ENCODE measurements at places on chromosomes 16 and 17. TPM values are rescaled to one million over a fixed set of nuclear protein-coding genes. Genes with fewer than 3 reads are reported as not detected.
A peak's percentile ranks its signal among the peaks of the same experiment; 100 is the strongest.

The GPRC5C gene
- polyA plus RNA-seq, result 16.2 TPM

The ULK2 gene
- 19.0 TPM for polyA plus RNA-seq

- DNase-seq, result peak; percentile 70
Observed at GRCh38 chr17:27239046-27239445, 54.9 kb upstream of the WSB1 start.

DNA sequence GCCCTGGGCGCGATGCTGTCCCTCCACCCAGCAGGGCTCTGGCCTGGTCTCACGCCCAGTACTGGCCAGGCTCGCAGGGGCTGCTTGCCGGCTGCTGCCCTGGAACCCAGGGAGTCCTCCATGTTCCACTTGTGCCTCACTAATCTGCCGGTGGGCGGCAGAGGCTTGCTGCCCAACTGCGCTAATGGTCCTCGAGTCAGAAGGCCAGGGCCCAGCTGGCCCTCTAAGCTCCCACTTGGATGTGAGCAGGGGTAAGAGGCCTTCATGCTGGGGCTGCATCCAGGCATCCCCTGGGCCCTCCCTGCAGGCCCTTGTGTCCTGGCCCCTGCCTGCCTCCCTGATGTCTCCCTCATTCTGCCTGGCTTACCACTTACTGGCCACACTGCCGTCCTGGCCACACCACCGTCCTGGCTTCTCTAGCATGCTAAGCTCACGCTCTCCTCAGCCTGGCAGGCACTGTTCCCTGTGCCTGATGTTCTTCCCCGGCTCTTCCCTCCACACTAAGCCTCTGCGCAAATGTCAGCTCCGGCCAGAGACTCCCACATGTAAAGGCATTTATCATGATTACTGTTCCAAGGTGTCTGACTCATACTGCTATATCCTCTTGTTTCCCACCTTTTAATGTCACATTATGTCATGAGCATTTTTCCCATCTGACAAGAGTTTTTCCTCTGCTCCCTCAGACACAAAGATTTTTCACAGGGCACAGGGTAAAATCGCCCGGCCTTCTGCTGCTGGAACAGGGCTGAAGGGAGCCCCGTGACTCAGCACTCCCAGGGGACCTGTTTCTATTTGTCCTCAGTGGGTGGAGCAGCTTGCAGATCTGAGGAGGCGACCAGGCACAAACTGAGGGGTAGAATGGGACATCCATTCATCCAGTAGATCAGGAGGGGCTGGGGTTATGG, 15.9 kb downstream of the B9D1 start:
- peak; percentile 93 for DNase-seq

DNA sequence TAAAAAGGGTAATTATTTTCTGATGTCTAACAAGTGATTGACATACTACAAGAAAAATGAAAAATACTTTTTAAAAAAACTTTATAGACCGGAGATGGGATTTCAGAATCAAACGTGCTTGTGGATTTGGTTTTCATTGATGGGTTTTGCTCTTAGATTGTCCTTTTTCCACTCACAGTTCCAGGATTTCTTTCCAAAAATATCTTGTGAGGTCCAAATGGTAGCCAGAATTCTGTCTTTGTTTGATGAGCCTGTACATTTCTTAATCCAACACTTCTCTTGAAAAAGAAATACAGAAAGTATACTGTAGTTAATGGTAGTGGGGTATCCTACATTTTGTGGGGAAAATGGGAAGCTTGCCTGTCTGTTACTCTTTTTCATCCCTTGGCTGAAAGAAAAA, 329.3 kb downstream of the KCNJ2 start:
- peak; percentile 59 for DNase-seq

GRCh38 chr16:2485811-2486507, 11.0 kb downstream of the TBC1D24 start:
- DNase-seq, result no peak

DNA sequence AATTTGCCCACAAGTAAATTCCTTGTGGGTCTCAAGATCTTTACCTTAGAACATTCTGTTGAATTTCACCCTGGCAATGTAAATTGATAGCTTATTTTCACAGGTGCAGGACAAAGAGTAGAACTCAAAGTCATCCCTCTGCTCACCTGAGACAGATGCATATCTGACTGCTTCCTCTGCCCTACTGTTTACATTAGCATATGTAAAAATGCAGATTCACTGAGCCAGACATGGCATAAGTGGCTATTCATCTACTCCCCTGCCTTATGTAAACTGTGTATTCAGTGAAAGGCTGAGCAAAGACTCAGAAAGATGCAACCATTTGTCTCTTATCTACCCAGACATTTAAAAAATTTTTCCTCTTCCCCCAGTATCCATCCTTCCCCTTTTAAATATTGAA, 22.3 kb upstream of the MILR1 start:
- DNase-seq, result no peak

- no peak for DNase-seq
Observed at GRCh38 chr17:42399121-42399520, 10.9 kb upstream of the STAT3 start.

DNA sequence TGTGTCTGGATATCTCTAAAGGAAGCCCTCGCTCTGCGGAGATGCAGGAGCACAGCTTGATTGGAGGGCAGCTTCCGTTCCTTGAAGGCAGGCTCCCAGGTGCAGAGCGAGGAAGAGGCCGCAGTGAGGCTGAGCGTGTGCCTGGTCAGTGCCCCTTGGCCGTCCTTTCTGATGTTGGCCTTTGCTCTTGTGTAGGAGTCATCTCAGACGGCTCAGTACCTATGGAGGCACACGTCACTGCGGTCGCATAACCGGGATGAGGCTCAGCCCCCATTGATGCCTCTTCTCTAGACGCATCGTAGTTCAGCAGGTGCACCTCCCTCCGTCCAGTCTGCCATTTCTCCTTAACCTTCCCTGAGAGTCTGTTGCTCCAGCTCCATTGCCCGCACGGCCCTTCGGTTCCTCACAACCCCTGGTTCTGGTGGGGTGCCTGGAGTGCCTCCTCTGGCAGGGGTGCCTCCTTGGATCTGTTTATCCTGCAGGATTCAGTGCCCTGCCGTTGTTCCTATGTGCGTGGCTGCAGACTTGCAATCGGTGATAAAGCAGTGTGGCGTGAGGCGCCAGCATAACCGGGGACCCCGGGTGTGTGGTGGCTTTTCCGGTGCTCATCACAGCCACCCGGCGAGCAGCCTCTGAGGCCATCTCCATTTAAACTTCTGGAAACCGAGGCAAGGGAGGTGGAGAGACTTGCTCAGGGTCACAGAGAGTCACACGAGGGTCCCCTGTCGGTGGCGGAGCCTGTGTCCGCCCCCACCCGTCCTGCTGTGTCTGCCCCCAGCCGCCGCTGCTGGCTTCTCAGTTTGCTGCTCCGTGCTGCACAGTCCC, 188.8 kb upstream of the CHMP6 start:
- DNase-seq, result no peak

DNA sequence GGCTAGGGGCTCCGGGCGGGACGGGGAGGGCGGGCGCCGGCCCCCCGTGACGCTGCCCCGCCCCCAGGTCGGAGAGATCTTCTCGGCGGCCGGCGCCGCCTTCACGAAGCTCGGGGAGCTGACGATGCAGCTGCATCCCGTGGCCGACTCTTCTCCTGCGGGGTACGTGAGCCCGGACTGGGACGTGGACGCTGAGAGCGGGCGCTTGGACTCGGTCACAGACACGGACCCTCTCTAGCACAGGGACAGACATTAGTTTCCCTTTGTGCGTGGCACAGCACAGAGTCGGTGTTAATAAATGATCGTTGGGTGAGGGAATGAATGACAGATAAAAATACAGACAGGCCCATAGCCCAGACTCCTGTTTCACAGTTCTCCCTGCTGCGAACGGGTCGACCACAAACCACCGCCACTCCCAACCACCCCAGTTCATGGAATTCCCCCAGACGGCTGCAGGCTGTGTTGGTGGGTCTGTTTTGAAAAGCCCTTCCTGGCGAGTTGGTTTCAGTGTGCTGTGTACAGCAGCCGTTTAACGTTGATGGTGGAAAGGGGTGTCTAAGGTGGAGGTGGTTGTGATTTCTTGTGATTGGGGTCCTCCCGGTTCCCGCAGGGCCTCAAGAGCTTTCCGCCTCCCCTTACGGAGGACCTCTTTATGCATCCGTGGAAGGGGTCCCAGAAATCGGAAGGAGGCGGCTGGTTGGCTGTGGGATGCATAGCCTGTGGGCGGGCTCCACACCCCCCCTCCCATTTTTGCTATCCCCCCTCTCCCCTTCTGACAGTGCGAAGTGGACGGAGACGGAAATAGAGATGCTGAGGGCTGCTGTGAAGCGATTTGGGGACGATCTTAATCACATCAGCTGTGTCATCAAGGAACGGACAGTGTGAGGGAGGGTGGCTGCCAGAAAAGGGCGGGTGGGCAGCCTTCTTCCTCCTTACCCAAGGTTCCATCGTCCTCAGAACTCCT, 2.9 kb downstream of the RNASEK start:
- peak; percentile 59 for DNase-seq

DNA sequence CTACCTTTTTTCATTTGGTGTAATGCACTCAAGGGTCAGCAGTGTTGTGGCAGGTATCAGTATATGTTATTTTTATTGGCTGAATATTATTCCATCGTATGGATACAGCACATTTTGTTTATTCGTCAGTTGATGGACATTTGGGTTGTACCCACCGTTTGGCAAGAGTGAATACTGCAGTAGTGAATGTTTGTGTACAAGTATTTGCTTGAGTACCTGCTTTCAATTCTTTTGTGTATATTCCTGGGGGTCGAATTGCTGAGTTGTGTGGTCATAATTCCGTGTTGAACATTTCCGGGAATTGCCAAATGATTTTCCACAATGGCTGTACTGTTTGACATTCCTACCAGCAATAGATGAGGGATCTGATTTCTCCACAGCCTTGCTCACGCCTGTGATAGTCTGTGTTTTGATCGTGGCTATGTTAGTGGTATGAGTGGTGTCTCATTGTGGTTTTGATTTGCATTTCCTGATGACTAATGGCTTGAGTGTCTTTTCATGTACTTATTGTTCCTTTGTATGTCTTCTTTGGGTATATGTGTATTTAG, 108.4 kb downstream of the OR1D5 start:
- DNase-seq, result no peak

The KRTAP3-2 gene
- 0.25 TPM for polyA plus RNA-seq

The SLC38A8 gene
- not detected for polyA plus RNA-seq

The GLIS2 gene
- polyA plus RNA-seq, result 28.5 TPM

GRCh38 chr16:49537924-49538459, 164.4 kb downstream of the C16orf78 start:
- no peak for DNase-seq

DNA sequence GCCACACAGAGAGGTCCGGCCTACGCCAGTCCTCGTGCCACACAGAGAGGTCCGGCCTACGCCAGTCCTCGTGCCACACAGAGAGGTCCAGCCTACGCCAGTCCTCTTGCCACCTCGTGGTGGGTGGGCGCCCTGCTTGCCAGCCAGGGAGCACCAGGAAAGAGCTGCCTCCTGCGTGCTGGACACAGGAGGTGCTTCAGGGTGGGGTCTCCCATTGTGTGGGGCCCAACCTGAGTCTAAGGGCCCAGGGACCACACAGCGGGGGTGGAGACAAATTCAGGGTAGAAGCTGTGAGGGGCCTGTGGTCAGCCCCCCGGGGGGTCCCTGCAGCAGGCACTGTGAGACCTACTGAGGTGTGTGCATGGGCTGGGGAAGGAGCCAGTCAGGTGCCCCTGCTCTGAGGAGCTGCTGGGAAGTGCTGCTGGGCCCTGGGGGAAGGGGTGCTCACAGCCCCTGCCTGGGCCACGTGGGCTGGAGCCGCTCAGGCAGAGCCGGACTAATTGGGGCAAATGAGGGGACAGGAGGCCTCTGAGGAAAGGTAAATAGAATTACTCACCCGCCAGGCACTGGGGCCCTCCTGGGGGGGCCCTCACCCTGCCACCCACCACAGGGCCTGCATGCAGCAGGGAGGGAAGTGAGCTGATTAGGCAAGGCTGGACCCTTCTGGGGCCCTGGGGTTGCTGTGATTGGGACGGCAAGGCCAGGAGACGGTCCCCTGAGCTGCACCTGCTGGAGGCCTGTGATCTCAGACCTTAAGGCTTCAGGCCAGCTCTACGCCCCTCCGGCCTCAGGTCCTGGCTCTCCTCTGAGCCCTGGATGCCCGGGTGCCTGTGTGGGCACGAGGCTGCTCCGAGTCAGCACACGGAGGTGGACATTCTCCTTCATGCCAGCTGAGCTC, 11.0 kb downstream of the GCGR start:
- no peak for DNase-seq

The TMIGD1 gene
- polyA plus RNA-seq, result not detected

DNA sequence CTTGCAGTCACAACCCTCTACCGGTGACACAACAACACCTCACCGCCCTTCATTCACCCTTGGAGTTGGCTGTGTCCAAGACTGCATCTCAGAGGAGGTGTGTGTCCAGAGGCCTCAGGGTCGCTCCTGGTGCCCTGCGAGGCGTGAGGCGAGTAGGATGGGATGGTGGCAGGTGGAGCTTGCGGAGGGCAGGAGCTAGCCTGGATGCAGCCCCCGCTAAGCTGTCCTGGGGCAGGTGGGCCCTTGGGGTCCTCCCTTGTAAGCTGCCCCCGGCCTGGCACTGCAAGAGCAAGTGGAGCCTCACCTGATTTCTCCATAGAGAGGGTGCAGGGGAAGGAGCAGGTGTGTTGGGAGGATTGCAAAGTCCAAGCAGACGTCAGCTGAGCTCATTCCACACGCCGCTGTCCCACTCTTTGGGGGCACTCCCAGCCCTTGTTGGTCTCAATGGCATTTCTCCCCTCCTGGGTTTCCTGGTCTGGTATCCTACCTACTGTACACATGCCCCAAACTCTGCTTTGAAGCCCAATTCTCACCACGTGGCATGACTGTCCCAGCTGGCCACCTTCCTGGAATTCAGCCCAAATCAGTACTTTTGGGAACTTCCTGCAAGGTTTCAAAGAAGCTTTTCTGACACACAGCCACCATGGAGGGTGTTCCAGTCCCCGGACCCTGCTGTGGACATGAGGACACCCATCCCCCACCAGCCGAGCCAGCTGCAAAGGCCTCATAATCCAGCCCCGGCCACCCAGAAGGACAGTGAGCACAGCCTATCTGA, 18.1 kb upstream of the ICAM2 start:
- DNase-seq, result no peak

The EMP2 gene
- polyA plus RNA-seq, result 72.6 TPM

The SEZ6L2 gene
- polyA plus RNA-seq, result 2.2 TPM
